Thyroid gland (tissue), 4 donors: ENCODE measurements at places on chromosomes 5 and 9.

DNA sequence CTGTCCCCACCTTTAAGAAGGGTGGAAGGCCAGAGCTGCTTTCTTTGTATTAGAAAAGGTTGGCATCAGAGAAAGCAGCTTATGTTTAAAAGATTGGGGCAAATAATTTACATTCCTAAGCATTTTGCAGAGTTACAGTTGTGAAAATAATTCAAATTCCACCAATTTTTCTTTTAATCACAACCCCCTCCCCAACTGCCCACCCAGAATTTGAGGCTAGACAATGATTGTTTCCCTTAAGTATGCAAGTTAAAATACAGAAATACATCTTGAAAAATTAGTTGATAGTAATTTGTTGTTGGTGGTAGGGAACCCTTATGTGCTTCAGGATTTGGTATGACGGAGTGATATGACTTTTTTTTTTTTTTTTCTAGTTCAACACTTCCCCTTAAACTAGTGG, 133.0 kb downstream of the ZSWIM6 start:
- DNase-seq, result no peak

DNA sequence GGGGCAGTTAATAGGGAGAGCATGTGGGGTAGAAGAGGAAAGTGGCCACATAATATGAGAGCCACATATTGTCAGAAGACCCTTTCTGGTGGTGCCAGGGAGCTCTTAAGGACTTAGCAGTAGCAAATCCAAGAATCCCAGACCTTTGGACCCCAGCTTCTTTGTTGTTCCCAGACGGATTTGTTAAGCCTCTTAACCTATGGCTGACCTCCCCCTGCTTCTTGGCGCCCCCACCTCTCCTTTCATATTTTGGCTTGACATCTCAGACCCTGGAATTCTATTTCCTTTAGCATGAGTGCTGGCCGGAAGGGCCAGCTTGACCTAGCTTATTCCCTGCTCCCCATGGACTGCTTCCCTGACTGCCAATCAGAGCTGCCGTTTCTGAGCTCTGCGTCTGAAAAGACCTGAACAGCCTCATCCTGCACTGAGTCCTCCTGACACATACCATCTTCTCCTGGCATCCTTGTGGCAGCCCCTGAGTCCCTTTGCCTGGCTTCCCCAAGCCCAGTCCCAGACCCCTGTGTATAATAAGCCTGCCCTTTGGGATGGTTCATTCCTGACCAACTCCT, 116.3 kb downstream of the PRKACG start:
- no peak for DNase-seq

GRCh38 chr9:6610073-6610472, 35.5 kb downstream of the GLDC start:
- no peak for DNase-seq

DNA sequence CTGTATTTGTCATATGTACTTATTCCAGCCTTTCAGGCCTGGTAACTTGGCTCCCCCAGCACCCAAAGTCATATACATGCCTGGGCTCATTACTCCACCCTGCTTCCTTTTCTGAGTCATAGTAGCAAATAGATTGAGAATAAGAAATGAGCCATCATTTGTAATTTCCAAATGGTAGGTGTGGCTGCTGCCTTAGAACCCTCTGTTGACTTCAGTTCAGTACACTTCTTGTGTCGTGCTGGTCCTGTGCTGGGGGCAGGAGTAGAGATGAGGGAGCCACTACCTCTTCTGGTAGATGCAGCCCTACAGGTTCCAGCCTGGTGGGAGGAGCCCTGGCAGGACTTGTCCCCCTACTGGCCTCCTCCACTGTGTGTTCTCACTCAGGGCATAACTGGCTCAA, 11.1 kb downstream of the GM2A start:
- DNase-seq, result no peak

- peak; percentile 44 for DNase-seq
These were observed 2.1 kb downstream of the ANP32B start for GRCh38 chr9:97985058-97985861.

DNA sequence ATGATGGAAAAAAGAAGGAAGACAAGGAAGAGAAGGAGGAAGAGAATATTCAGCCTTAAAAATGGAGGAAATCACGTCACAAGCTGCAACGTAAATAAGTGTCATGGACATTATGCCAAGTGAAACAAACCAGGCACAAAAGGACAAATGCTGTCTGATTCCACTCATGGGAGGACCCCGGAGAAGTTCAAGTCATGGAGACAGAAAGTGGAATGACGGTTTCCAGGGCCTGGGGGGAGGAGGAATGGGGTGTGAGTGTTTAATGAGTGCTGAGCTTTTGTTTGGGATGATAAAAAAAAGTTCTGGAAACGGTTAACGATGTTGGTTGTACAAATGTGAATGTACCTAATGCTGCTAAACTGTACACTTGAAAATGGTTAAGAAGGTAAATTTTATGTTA, 439.5 kb downstream of the GADD45G start:
- no peak for DNase-seq

GRCh38 chr5:15691521-15691920, 191.5 kb downstream of the FBXL7 start:
- DNase-seq, result no peak

GRCh38 chr9:14391620-14392019, 77.7 kb upstream of the NFIB start:
- DNase-seq, result no peak

DNA sequence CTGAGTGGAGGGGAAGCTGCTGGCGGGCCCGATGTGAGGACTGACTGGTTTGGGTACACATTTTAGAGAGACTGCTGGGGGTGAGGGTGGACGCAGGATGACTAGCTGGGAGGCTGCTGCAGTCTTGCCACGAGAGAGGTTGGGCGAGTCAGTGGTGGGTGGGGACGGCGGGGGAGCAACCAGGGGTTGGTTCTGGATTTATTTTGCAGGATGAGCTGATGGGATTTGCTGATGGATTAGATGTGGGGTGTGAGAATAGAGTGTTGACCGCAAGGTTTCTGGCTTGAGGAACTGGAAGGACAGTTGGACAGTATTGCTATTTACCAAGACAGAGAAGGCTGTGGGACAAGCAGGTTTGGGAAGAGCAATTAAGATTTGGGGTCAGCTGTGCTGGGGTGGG, 5.8 kb upstream of the NDST1 start:
- no peak for DNase-seq

- no peak for DNase-seq
These were observed 37.7 kb upstream of the PAPPA start for GRCh38 chr9:116115761-116116353.

GRCh38 chr5:178476531-178476930, 113.7 kb downstream of the COL23A1 start:
- no peak for DNase-seq

DNA sequence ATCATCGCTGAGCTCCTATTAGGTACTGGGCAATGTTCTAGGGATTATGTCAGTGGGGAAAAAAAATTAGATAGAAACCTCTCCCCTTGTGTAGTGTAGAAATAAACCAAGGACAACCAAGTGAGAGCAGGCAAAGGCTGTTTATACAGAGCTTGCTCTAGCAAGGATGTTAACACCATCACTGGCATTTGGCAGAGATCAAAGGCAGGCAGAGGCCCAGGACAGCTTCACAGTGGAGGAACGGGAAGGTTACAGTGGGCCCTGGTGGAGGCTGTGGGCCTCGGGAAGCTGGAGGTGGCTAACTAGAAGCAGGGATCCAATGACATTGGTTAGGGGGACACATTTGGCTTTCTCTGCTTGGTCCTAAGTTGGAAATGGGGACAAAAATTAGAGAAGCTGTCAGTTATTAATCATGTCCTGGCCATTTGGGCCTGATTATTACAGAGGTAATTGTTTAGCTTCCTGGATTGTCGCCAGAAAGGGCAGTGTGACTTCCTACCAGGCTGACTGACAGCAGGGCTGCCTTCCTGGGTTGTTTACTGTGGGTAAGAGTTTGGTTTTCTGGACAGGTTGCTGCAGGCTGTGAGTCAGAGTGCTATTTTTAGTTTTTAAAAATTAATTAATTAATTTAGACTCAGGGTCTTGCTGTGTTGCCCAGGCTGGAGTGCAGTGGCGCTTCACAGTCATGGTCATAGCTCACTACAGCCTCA, 259.3 kb downstream of the ROR2 start:
- no peak for DNase-seq

DNA sequence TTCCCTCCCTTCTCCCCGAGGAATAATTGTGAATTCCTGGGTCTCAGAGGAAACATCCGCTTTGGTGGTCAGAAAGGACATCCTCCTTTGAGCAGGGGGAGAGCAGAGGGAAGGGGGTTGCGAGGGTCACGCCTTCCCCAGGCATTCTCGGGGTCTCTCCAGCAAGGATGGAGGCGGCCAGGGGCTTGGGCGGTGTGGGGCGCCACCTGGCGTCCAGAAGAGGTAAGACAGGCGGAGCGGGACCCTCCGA, 129.1 kb downstream of the KCNIP1 start:
- DNase-seq, result no peak

DNA sequence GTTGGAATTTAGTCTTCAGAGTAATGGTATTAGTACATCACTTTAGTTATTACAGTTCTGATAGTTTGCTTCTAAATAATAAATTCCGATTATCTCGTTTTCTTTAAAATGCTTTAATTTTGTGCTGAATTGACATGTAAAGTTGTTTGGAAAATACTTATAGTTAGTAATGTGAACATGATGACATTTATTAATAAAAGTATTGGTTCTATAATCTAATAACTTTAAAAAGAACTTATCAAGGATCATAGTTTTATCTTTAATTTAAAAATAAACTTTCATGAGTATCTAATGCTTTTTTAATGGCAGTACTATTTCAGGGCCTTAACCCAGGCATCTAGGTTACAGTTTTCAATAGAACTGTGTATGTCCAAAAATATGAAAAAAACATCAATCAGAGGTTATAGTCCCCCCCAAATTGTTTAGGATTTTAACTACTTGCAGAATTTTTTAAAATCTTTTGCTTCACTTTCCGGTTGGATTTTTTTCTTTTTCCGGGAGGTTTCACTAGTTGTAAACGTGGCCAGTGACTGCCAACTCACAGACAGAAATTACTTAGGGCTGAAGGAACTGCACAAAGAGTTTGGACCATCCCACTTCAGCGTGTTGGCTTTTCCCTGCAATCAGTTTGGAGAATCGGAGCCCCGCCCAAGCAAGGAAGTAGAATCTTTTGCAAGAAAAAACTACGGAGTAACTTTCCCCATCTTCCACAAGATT, 680 bp downstream of the GPX8 start:
- DNase-seq, result peak; percentile 86

- peak; percentile 33 for DNase-seq
These were observed 17.9 kb upstream of the EGFL7 start for GRCh38 chr9:136644593-136645351.

DNA sequence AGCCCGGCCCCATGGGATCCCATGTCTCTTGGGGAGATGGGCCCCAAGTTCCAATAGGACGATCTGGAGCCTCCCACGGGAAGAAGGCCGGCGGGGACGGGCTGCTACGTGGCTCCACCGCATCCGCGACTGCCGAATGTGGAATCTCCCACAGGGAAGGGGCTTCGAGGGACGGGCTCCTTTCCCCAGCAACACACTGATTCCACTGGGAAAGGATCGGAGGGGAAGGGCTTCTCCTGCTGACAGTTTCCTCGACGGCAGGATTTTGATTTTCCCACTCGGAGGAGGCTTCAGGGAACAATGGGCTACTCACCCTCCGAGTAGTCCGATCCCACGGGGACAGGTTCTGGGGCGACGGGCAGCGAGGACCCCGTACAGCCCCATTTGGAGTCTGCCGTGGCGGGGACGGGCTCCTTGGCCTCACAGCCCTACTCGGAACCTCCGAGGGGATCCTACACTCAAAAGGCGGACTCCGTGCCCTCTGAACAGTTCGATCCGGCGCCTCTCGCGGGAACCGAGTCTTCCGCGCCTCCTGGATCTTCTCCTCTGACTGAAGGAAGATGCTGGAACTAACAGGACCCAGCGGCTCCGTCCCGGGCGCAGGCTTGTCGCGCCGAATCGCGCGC, 1.3 kb downstream of the PROB1 start:
- no peak for DNase-seq

- DNase-seq, result no peak
These were observed 21.8 kb downstream of the PSD2 start for GRCh38 chr5:139817362-139817761.

GRCh38 chr5:61180886-61181285, 18.6 kb upstream of the SMIM15 start:
- DNase-seq, result no peak

GRCh38 chr9:129602598-129603415, 18.1 kb downstream of the C9orf50 start:
- no peak for DNase-seq

DNA sequence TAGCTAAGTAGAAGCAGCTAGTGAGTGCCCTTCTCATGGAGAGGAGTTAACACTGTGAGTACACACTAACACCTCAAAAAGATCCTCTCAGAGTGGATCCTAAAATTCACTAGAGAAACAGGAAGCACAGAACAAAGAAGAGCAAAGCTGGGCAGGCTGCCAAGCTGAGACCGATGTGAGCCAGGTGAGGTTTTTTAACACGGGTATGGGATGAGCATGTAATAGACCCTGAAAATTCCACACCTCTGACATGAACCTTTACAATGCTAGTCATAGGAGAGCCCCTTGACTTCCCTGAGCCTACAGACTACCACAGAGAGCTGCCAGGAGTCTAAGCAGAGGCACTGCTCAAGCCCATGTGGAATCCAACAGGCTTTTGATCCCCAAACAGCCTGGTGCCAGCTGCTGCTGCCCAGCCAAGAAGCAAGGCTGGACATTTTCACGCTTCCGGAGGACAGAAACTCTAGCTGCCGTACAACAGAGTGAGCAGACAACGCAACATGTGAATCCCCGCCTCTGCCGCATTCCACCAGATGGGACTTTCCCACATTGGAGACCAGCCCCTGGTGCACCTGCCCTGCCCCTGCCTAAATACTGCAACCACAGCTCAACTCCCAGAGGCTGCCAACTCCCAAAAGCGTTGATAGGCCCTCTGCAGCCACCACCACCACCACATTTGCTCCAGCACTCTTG, 280.8 kb downstream of the CDH10 start:
- DNase-seq, result no peak

GRCh38 chr5:32869216-32869615, 158.1 kb downstream of the NPR3 start:
- no peak for DNase-seq

DNA sequence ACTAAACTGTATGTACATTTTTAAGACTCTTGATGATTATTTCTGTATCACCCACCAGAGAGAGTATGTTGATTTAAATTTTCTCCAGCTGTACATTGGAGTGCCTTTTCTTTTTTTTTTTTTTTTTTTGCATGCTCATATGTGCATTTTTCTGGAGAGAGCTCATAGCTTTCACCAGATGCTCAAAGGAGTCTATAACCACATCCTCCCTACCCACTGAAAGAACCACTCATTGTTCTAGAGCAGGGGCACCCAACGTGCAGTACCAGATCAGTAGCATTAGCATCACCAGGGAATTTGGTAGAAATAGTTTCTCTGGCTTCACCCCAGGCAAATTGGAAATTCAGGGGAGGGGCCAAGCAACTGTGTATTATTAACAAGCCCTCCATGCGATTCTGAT, 53.9 kb upstream of the TMEM171 start:
- DNase-seq, result no peak

DNA sequence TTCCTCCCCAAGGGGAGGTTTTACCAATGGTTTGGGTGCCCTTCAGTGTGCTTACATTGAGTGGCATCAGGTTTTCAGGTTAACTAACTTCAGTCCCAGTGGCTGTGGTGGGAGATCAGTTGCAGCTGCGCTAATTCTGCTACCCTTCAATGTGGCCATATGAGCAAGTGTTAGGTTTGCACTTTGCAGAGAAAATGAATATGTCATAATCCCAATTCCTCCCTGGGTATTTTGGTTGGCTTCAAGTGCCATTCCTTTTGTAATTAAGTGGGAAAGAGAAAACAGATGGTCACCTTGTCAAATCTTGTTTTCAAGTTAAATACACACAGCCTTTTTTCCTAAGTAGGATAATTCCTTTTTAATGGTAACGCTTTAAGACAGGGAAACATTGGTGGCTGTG, 236.2 kb downstream of the TLE4 start:
- DNase-seq, result no peak
